ENCODE measurements at places on chromosomes 6 and 20.

DNA sequence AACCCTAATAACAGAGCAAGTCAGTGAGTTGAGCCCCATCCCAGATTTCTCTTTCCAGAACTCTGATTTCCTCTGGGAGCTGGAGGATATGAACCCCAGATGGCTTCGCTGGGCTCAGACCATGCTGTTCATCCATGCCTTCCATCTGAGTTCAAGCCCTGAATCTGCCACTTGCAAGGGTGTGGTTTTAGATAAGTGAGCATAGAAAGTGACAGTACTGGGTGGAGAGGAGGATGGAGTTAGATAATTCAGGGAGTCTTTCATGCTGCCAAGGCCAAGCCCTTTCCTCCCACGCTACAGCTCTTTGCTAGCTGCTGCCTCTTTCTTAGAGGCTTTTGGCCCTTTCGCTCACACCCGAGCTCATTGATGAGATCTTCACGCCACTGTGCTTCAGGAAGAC lies 57.2 kb upstream of the MAFB start:
- DNase-seq: no peak

GRCh38 chr20:40953416-40953815 lies 75.2 kb upstream of the TOP1 start:
- peak; percentile 30 for DNase-seq

DNA sequence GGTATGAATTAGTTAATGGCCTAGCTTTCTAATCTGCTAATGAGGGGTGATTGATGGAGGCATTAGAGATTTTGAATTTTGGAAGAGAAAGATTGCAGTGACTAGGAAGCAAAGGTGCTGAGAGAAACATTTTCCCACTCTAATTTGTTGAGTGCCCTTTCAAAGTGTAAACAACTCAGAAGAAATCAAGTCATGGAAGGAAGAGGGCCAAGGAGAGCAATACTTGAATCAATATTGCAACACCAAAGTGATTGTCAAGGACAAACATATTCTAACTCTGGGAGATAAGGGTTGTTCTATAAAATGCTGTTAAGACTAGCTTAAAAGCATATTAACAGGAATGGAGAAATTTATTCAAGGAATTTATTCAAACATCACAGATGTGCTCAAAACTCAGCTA lies 182.7 kb upstream of the FERMT1 start:
- DNase-seq: no peak

DNA sequence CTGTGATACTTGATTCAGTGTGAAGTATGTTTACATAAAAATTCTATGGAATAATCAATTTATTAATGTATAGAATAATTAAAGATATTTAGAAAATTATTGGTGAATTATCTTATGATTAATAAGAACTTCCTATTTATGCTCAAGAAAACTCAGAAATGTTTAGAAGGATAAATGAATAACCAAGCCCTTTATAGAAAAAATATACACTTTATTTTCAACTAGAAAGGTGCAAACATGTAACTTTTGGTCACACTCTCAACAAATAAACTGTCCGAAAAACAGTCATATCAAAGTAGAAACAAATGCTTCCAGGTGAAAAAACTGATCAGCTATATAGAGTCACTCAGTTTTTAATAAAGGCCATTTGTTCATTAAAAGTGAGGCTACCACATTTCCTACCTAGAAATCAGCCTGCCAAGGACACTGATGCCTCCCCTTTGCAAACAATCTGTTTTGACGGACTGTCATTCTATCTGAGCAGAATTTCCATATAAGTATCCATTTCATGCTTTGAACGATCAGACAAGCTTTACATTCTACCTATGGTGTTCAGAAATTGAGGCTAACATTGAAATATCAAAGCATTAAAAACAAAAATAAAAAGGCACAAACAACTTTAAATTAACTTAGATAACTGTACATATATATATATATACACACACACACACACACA lies 3.0 kb downstream of the CCN2 start:
- DNase-seq: no peak

DNA sequence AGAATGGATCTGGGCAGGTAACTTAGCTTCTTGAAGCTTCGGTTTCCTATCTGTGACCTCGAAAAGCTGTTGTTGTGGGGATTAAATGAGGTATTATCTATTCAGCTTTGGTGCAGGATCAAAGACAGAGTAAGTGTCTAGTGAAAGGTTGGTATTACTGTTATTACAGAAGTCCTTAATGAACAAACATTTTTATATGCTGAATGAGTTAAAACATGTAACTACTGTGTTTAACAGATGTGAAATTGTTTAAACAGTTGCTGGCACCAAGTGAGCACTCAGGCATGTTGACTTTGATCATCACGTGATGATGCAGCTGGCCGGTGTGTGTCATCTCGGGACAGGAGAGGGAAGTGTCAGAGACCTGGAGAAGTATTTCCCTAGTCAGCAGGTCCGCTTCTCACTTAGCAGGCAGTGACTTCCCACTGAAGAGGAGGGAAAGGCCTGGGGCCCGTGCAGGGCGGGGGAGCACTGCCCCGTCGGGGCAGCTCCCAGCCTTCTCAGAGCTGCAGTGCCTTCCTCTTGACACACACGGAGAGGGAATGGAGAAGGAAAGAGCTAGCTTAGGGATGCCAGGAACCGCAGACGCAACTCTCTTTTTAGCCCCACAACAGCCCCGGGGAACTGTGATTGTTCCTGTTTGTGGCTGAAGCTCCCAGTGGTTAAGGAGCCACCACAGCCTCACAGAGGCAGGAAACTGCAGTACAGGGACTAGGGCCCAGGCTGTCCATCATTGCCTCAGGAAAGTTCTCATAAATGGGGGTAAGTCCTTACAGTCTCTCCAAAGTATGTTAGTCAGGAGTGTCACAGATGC lies 18.0 kb downstream of the TUBB2A start:
- DNase-seq: peak; percentile 88

DNA sequence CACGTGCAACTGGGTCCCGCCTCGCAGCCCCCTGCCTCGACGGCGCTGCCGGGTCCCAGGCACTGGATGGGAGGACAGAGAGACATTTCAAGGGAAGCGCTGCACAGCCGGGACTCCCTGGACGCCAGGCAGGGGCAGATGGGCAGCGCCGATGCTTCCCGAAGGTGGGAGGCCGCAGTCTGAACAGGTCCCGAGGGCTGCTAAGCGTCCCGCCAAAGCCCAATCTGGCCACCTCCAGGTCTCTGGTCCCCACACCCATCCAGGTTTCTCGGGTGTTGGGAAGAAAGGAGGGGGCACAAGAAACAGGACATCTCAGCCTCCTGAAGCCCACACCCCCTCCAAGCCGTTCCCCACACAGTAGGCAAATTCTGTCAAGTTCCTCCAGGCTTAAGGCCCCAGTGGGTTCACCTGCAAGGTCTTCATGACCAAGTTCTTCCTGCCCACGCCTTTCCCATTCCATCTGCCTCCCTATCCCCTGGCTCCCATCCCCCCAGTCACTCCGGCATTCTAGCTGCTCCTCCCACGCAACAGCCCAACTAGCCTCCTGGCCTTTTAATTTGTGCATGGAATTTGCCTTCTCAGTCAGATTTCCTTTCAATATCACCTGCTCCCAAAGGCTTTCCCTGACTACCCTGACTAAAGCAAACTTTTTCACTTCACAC lies 5.4 kb upstream of the CPXM1 start:
- no peak for DNase-seq

DNA sequence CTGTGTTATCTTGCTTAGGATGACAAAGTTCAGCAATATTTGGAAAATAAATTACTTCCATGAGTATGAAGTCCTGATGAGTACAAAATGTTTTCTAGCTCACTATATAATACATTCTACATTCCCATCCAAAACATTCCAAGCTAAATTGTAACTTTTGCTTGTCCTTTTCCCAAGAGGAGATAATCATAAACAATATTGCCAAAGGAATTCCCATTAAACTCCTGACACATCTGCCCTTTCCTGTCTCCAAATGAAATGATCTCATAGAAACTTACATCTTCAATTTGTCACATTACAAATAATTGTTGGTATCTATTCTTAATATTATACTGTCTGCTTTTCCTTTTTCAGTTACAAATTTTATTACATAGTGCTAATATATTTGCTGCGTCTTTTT lies 20.4 kb upstream of the SENP6 start:
- no peak for DNase-seq

DNA sequence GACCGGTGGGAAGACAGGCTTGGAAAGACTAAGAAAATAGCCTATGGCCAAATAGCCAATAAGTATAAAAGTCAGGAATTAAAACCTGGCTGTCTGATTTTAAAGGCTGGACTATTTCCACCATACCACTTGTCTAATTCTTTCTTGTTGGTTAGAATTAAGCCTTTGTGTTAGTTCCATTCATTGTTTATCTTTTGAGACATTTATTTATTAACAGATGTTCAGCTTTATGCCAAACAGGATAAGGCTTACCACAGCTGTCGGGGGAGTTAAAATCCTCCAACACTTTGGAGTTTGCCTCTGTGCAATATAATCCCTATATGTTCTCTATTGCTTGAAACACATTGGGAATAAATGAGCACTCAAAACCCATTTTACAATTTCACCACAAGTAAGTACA lies 208.3 kb downstream of the TMEM200A start:
- DNase-seq: no peak
